ENCODE measurements at places on chromosomes 6 and 20. TPM values are rescaled to one million over a fixed set of nuclear protein-coding genes. Genes with fewer than 3 reads are reported as not detected.

HSPA12B gene
- 9.7 TPM for total RNA-seq

SNPH gene
- total RNA-seq: 6.0 TPM

TBX18 gene
- 84.1 TPM for total RNA-seq

SOBP gene
- 12.6 TPM for total RNA-seq

GLO1 gene
- 74.5 TPM for total RNA-seq

SLC24A3 gene
- total RNA-seq: 17.1 TPM

ZNF831 gene
- total RNA-seq: 1.4 TPM

ASXL1 gene
- total RNA-seq: 69.5 TPM

UST gene
- 30.9 TPM for total RNA-seq

SEL1L2 gene
- total RNA-seq: 0.52 TPM

MEP1A gene
- not detected for total RNA-seq

EPPIN gene
- total RNA-seq: not detected

TSBP1 gene
- not detected for total RNA-seq

SLC22A3 gene
- total RNA-seq: 8.5 TPM

TRIM10 gene
- not detected for total RNA-seq

SLC52A3 gene
- 19.1 TPM for total RNA-seq

Measured in ureter (tissue), 1 donor.